Stimulated activated CD4-positive, alpha-beta T cell treated with anti-CD3 and anti-CD28 coated beads, Interleukin-2, amount 100 ng/mL, for 24 hours (primary cell): ENCODE measurements at places on chromosomes 13 and 19.

- DNase-seq, result no peak
Observed at GRCh38 chr19:15874821-15875474, 22.9 kb downstream of the CYP4F2 start.

DNA sequence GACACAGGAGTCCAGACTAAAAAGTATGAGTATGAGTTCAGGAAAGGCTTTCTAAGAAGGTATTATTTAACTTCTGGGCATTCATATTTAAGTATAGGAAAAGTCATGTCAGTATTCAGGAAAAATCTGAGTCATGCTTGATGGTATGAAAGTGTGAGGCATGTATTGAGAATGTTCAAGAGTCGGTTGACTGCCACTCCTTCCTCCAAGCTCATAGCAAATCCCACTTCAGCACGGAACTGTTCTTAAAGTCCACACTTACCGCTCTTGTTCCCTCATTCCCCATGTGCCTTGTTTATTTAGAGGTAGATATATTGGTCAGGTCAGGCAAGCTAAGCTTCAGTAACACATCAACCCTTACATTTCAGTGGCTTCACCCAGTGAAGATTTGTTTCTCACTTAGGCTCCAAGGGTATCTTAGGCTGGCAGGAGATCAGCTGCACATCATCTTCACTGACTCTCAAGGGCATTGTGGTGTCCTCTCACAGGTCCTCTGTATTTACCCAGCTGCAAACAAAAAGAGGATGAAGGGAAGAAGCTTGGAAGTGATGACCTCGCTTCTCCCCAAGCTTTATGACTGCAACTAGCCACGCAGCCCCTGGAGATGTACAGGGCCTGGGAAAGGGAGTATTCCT, 1189.2 kb downstream of the EFNB2 start:
- DNase-seq, result no peak

GRCh38 chr19:5683177-5683886, 2.5 kb downstream of the HSD11B1L start:
- DNase-seq, result no peak

- DNase-seq, result no peak
Observed at GRCh38 chr19:57282011-57282643, 1.8 kb downstream of the ZNF460 start.

DNA sequence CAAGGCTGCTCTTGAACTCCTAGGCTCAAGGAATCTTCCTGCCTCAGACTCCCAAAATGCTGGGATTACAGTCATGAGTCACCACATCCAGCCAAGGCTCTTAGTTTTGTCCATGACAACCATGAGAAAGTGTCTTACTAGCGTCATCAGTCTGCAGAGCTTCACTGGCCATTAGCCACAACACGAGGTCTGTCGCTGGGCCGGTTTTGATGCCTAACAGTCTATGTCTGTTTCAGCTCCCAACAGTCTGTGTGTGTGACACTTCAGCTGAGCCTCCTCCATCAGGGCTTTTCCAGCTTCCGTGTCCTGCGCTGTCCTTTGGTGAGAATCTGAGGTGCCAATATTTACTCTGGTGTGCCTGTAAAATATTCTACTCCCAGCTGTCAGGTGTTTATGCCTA, 47.6 kb downstream of the CEP89 start:
- DNase-seq, result no peak

GRCh38 chr13:50715402-50716146, 127.9 kb downstream of the DLEU7 start:
- DNase-seq, result no peak

- DNase-seq, result no peak
Observed at GRCh38 chr19:2548966-2549365, 73.0 kb downstream of the GADD45B start.

- DNase-seq, result no peak
Observed at GRCh38 chr19:5563935-5564612, 3.7 kb downstream of the TINCR start.

GRCh38 chr13:35876601-35877000, 254.6 kb downstream of the DCLK1 start:
- DNase-seq, result no peak

DNA sequence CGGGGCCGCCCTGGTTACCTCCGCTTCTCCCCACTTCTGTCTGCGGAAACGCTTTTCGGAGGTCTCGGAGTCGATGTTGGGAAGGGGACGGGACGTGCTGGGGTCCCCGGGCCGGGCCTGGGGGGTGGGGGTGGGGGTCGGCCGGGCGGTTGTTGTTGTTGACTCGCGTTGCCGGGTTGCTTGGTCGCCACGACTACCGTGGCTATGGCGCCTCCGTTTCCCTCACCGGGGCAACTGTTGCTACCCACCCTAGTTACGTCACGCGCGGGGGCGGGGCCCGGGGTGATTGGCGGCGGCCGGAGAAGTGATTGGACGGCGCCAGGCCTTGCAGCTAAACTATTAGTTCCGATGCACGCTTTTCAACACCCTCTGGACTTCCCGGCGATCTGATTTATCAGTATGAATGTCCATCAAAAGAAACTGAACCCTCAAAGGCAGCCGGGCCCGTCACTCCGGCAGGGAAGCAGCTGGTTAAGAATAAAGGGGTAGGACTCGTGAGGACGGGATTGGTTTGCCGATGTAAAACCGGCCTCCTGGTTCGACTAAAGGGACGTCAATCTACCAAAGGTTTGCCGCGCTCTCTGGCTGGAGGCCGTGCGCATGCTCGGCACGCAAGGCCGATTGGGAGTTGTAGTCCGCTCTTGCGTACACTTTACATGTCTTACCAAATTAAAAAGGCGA, at the start of gene RFX1:
Gene RFX1, minus strand, starts transcription at position 236 of the 681 bp plus-strand sequence. CDS start 12,477 bp downstream, outside the sequence.
- peak; percentile 100 for DNase-seq

- no peak for DNase-seq
Observed at GRCh38 chr13:26007261-26008125, 44.3 kb downstream of the SHISA2 start.

GRCh38 chr13:99577934-99578917, 77.0 kb downstream of the TM9SF2 start:
- DNase-seq, result no peak

- no peak for DNase-seq
Observed at GRCh38 chr13:107811233-107812013, 403.9 kb downstream of the LIG4 start.

- no peak for DNase-seq
Observed at GRCh38 chr19:48543121-48543710, 8.8 kb upstream of the SULT2B1 start.

GRCh38 chr13:99260216-99260615, 2.0 kb upstream of the GPR18 start:
- no peak for DNase-seq

- DNase-seq, result no peak
Observed at GRCh38 chr13:40983259-40983658, 35.9 kb downstream of the ELF1 start.

DNA sequence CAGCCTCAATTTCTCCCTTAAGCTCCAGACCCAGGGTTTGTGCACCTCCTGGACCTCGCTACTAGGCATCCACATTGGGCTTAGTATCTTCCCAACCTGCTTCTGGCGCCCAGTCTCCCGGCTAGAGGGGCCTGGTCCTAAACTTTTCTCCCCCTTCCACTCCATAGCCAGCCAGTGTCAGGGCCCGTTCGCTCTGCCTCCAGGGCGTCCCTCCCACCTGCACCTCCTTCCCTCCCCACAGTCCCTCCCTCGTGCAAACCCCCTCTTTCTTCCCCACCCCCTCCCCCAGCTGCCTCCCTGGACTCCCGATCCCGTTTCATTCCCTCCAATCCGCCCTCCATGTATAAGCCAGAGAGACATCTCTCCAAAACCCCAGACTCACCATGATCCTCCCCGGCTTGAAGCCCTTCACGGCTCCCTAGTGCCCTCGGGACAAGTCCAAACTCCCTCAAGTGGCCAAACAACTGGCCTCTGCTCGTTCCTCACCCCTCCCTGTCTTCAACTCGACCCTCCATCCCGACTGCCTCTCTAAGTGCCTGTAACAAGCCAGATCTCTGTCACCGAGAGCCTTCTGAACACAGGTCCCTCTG, 997 bp upstream of the SAMD4B start:
- DNase-seq, result peak; percentile 31
